Activated CD4-positive, alpha-beta T cell treated with anti-CD3 and anti-CD28 coated beads for 4 hours (primary cell): ENCODE measurements at places on chromosomes 1 and 21.
A peak's percentile ranks its signal among the peaks of the same experiment; 100 is the strongest.

DNA sequence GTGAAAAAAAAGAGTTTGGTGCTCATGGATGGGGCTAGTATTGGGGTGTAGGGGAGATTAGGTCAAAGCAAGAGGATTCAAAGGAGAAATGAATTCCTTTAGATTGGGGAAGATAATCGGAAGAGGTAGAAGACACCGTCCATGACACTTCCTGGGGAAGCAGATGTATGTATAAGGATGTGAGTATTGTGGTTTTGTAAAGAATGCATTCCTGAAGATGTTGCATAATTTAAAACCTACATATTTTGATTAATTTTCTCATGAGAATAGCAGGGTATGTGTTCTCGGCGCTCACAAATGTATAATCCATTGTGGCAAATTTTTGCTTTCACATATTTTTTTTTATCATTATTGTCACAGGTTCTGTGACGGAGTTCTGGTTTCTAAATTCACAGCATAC lies 5.5 kb upstream of the LGALS8 start:
- DNase-seq, result no peak

DNA sequence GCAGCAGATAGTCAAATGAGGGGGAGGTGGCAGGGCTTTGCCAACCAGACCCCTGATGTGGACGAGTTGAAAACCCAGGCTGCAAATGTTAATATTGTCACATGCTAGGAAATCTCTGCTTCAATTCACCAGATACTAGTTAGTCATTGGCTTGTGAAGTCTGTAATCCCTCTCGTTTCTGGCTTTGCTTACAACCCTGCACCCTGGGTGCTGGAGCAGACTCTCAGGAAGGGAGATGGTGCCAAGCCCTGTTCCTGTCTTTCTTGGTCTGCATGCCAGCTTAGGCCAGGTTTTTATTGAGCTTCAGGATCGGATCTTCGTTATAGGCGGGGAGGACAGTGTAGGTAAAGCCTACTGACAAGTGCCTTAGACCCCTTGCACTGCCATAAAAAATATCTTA lies 53.3 kb downstream of the MDM4 start:
- DNase-seq, result no peak

DNA sequence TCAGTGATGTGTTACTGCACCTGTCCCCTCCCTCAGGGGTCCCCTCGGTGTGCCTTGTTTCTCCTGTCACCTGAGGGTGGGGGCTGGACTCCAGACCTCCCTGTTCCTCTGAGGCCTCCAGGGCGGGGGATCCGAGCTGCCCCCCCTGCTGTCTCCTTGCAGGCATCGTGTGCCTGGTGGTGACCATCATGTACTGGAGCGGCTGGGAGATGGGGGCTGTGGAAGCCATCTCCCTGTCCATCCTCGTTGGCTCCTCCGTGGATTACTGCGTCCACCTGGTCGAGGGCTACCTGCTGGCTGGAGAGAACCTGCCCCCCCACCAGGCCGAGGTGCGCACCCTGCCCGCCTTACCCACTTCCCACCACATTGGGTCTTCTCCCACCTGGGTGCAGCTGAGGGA lies 56.4 kb downstream of the DISP3 start:
- DNase-seq, result no peak

GRCh38 chr21:34908419-34909055 lies 140.6 kb downstream of the RUNX1 start:
- DNase-seq, result no peak

GRCh38 chr1:196193896-196194559 lies 414.2 kb downstream of the KCNT2 start:
- DNase-seq, result no peak

- DNase-seq, result no peak
Measured at GRCh38 chr1:198096390-198096789, 60.4 kb upstream of the NEK7 start.

DNA sequence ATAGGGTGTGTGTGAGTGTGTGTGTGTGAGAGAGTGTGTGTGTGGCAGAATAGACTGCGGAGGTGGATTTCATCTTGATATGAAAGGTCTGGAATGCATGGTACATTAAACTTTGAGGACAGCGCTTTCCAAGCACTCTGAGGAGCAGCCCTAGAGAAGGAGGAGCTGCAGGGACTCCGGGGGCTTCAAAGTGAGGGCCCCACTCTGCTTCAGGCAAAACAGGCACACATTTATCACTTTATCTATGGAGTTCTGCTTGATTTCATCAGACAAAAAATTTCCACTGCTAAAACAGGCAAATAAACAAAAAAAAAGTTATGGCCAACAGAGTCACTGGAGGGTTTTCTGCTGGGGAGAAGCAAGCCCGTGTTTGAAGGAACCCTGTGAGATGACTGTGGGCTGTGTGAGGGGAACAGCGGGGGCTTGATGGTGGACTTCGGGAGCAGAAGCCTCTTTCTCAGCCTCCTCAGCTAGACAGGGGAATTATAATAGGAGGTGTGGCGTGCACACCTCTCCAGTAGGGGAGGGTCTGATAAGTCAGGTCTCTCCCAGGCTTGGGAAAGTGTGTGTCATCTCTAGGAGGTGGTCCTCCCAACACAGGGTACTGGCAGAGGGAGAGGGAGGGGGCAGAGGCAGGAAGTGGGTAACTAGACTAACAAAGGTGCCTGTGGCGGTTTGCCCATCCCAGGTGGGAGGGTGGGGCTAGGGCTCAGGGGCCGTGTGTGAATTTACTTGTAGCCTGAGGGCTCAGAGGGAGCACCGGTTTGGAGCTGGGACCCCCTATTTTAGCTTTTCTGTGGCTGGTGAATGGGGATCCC lies 18.3 kb upstream of the HDAC1 start:
- peak; percentile 88 for DNase-seq

- peak; percentile 36 for DNase-seq
Measured at GRCh38 chr1:212457740-212458338, 25.1 kb downstream of the NENF start.

- DNase-seq, result no peak
Measured at GRCh38 chr1:16605532-16606505, 7.5 kb downstream of the NBPF1 start.

DNA sequence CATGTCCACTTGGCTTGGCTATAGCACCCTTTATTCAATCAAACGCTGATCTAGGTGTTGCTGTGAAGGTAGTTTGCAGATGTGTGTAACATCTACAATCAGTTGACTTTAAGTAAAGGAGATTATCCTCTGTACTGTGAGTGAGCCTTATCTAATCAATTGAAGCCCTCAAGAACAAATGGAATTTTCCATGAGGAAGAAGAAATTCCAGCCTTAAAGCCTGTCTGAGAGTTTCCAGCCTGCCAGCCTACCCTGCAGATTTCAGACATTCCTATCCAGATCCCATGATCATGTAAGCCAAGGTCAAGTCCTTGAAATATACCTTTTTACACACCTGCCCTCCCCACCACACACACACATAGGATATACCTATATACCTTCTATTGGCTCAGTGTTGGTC lies 696.7 kb downstream of the MRPL39 start:
- DNase-seq, result no peak

GRCh38 chr1:37633938-37634243 lies 801 bp downstream of the RSPO1 start:
- DNase-seq, result no peak

DNA sequence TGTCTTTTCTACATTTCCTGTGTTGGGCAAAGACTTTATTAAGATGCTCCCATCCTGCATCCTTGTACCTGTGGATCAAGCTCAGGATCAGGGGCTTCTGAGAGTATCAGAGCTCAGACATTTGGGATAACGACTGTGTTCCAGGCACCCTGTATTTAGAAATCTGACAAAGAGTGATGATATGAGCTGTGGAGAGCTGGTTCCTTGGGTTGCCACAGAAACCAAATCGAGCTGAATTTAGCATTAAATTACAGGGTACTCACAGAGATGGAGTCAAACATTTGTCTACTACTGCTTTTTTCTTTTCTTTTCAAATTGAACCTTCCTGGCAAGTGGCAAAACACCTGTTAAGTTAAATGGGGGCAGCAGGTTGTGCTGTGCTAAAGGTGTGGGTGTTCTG lies 110.6 kb downstream of the XCL2 start:
- no peak for DNase-seq

DNA sequence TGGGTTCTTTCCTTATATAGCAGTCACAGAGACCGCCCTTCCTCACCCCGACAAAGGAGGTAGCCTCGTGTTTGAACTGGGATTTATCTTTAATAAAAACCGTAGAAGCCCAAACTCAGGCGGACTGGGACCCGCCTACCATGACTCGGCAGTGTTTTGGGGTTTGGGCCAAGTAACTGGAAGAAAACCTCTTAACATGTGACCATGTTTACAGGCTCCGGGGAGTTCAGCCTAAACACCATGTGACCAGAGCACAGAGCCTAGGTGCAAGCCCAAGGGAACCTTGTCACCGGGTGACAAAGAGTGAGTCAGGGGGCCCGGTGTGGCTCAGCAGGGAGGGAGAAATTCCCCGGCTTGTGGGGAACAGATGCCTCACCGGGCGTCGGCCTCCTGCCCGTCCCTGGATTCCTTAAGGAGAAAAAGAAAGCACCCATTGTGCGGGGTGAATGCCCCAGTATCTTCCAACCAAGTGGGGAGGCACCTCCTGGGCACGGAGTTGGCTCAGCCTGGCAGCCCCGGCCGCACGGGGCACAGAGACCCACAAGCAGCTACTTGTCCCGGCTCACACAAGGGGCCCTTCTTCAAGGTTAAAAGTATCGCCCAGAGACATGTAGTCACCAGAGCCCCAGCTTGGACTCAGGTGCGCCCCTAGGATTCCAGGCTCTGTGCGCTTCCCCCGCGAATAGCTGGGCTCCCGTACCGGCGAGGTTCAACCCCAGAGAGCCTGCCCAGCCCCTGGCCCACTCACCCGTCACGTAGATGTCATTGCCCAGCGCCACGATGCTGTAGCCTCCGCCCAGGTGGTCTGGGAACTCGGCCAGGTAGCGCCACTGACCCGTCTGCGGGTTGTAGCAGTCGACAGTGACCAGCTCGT lies 1.4 kb downstream of the KLHL21 start:
- DNase-seq, result peak; percentile 84

DNA sequence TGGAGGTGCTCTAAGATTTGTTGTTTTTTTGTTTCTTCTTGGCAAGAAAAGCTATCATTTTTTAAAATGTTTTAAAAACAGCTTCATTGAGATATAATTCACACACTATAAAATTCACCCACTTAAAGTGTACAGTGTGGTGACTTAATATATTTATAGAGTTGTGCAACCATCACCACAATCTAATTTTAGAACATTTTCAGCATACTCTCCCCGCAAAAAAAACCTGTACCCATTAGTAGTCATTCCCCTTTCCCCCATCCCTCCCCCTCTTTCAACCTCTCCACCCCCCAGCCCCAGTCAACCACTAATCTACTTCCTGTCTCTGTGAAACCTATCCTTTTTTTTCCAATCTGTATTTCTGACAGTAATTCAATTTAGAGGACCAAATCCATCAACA lies 30.6 kb downstream of the ZC3H11B start:
- no peak for DNase-seq

- no peak for DNase-seq
Measured at GRCh38 chr1:29305943-29306342, 69.6 kb downstream of the PTPRU start.

- no peak for DNase-seq
Measured at GRCh38 chr1:227739636-227740035, 4.4 kb downstream of the SNAP47 start.

GRCh38 chr1:232038706-232039677 lies 412.4 kb downstream of the DISC1 start:
- DNase-seq, result no peak

DNA sequence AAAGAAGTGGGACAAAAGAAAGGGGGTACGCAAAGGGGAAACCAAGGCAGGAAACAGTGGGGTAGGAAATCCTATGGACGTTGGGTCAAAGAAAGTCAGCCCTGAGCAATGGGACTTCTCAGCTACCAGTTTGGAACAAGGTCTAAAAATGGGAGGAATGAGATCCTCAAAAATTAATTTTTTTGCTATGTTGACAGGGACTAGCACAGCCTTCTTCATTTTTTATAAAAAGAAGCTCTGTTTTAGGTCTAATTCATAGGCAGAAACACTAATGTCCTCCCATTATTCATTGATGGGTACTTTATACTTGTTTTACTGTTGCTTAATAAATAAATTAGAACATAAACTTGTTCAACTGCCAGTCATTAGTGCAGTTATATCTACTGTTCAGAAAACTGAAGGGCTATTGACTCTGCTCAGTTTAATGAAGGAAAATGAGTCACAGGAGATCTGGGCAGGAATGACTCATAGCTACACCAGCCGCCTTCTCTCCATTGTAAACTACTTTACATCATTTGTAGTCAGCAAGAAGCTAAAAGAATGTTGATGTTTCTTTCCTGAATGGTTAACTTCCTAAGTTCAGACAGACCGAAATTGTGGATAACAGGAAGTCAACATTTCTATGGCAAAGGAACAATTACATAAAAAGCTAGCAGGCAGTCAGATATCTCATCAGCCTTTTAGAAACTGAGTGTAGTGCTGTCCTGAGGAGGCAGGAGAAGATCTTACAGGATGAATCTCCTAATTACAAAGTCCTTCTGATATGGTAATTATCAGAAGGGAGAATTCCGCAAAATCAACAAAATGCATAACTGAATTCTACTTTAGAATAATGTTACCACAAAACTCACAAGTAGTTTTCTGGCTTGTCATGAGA lies 356.4 kb upstream of the PKN2 start:
- DNase-seq, result no peak
